AG09309 (cell line): ENCODE measurements at places on chromosomes 13 and 19.
A peak's percentile ranks its signal among the peaks of the same experiment; 100 is the strongest.

DNA sequence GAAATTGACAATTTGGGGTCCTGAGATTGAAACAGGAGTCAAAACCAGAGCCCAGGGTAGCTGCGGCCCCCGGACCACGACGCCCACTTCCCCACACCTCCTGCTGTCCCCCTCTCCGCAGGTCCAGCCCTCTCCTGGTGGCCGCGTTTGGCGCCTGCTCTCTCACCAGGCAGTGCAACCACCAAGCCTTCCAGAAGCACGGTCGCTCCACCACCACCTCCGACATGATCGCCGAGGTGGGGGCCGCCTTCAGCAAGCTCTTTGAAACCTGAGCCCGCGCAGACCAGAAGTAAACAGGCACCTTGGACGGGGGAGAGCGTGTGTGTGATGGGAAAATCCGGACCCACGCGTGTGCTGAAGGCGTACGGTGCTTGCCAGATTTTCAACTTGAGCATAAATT, 22.9 kb downstream of the NAXD start:
- DNase-seq = no peak

GRCh38 chr13:36175621-36176020, 38.7 kb downstream of the SOHLH2 start:
- DNase-seq = no peak

DNA sequence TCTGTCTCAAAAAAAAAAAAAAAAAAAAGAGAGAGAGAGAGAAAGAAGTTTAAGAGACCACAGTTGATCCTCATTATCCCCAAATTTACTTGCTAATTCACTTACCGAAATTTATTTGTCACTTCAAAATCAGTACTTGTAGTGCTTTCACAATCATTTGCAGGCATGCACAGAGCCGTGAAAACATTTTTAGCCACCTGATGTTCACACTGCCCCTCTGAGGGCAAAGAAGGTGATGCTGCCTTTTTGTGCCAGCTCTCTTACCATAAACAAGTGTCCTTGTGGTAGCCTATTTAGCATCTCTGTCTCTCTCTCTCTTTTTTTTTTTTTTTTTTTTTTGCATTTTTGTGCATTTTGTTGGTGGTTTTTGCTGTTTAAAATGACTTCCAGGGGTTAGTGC, 24.1 kb upstream of the CASP14 start:
- DNase-seq = no peak

- no peak for DNase-seq
Measured at GRCh38 chr13:69565334-69565733, 542.3 kb upstream of the ATXN8OS start.

- no peak for DNase-seq
Measured at GRCh38 chr19:4266253-4267000, 12.6 kb upstream of the SHD start.

GRCh38 chr13:77207943-77208342, 119.0 kb downstream of the MYCBP2 start:
- DNase-seq = peak; percentile 67

- no peak for DNase-seq
Measured at GRCh38 chr19:19627621-19628500, at the start of gene LPAR2. Gene LPAR2, minus strand, starts transcription at chr19:19628220. Its CDS starts 945 bp downstream, at chr19:19627275.

GRCh38 chr13:49867834-49868233, 68.3 kb downstream of the SPRYD7 start:
- DNase-seq = no peak

- no peak for DNase-seq
Measured at GRCh38 chr19:58372311-58373133, 8.3 kb downstream of the ZNF837 start.

GRCh38 chr19:43624933-43625332, 5.5 kb upstream of the ZNF428 start:
- DNase-seq = no peak

GRCh38 chr13:42125046-42125445, 76.6 kb downstream of the DGKH start:
- no peak for DNase-seq

DNA sequence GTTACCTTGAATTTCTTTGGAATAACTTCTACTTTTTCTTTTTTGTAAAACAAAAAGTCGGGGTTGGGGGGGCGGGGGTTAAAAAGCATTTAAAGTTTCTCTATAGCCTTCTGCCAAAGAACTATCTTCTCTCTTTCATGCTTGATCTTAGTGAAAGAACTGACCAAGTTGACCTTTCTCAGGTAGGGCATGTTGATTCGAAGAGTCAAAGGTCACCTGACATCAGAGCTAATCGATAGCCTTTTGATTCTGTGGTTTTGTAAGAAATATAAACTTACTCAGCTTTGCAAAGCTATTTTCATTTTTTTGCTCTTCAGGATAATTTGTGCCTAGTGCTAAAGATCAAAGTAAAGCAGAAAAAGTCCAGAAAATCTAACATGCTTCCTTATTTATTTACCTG, 181.5 kb downstream of the IRS2 start:
- DNase-seq = no peak

- DNase-seq = no peak
Measured at GRCh38 chr19:56670961-56671612, 470 bp downstream of the ZNF835 start.

DNA sequence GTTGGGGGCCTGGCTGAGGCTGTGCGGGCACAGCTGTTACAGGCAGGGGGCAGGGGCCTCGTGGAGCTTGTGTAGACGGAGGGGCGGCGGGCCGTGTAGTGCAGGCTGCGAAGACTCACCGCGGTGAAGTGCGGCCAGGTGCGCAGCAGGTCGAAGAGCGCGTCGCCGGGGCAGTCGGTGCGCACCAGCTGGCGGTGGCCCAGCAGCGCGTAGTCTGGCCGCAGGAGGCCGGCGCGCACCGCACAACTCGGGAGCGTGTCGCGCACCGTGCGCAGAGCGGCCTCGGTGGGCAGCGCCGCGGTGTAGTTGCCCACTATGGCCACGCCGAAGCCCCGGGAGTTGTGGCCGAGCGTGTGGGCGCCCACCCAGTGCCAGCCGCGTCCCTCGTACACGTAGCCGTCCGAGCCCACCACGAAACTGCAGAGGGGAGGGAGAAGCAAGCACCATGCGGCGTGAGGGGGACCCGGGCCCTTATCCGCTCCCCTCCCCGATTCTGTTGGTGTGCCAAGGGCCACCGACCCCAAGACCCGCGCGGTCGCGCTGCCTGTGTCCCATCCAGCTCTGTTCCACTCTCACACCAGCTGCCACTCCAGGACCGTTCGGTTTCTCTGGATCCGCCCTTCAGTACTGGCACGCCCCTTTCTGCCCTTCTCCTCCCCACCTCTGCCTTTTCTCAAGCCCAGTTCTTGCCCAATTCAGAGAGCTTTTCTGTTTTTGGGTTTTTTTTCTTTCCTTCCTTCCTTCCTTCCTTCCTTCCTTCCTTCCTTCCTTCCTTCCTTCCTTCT, 5.4 kb upstream of the RASAL3 start:
- DNase-seq = no peak

DNA sequence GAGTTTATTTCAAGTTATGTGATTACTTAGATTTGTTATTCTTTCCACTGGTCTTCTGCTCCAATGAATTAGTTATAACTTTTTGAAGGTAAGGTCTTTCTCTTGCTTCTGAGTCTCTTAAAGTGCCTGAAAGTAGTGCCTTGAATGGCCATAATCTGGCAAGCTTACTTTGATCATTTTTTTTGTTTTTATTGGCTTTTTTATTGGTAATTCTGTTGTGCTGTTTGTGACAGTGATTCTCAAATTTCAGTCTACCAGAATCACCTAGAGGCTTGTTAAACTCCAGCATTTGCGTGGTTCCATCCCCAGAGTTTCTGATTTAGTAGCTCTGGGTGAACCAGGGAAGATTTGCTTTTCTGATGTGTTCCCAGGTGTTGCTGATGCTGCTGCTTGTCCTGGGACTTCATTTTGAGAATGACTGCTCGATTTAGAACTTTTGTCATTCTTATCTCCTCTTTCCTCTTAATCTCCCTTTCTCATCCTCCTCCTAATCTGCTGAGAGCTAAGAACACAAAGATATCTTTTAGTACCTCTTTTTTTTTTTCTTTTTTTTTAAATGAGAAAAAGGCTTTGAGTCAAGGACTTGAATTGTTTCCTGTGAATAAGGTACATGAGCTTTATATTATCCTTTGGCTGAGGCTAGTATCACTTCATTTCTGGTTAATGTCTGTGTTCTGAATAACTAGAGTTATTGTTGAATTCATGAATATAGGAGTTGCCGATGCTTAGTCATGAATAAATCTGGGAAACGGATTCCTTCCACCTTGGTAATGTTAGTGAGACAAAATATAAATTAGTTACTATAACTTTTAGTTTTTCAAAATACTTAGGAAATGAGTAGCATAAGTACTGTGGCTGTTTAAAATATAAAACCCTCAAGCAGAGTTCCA, 91.4 kb downstream of the PAN3 start:
- DNase-seq = no peak

DNA sequence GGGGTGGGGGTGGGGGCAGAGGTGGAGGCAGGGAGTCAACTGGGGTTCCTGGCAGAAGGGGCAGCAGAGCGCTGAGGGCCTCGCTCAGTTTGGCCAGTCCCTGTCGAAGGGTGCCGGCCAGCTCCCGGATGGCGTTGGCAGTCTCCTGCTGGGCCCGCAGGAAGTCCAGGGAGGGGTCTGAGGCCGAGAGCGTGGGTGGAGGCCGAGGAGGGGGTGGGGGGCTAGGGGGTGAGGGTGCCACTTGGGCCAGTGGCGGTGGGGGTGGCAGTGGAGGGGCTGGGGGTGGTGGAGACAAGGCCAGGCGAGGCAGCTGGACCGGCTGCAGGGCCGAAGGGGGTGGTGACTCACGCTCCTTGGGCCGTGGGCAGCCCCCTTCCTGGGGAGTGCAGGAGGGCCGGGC, 4.9 kb upstream of the IRF2BP1 start:
- no peak for DNase-seq

- no peak for DNase-seq
Measured at GRCh38 chr13:108437496-108437895, 168.0 kb downstream of the TNFSF13B start.

GRCh38 chr13:112983428-112984196, 14.6 kb downstream of the MCF2L start:
- DNase-seq = no peak

DNA sequence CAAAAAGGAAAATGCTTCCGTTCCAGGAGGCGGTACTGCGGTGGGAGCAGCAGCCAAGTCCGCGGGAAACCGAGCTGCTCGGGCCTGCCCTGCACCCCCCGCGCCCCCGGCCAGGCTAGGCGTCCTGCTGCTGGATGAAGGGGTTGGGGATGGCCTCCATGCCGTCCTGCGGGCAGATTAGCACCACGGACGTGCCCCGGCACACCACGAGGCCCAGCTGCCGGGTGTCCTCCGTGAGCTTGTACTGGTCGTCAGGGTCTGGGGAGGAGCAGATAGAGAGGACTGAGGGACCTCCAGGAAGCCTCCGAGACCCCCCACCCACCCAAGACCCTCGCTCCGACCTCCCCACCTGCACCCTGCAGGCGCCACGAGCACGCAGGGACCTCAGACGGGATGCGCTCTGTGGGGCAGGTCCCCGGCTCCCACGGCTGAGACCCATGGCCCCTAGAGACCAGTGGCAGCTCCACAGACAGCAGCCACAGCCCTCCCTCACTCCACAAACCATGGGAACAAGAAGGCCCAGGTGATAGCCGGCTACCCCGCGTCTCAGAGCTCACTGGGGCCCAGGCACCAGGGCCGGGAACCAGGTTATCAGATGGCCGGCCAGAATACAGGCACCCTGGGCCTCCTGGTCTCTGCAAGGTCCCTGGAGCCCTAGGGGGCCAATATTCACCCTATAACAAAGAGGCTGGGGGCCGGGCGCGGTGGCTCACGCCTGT, 6.7 kb downstream of the LSM7 start:
- no peak for DNase-seq

DNA sequence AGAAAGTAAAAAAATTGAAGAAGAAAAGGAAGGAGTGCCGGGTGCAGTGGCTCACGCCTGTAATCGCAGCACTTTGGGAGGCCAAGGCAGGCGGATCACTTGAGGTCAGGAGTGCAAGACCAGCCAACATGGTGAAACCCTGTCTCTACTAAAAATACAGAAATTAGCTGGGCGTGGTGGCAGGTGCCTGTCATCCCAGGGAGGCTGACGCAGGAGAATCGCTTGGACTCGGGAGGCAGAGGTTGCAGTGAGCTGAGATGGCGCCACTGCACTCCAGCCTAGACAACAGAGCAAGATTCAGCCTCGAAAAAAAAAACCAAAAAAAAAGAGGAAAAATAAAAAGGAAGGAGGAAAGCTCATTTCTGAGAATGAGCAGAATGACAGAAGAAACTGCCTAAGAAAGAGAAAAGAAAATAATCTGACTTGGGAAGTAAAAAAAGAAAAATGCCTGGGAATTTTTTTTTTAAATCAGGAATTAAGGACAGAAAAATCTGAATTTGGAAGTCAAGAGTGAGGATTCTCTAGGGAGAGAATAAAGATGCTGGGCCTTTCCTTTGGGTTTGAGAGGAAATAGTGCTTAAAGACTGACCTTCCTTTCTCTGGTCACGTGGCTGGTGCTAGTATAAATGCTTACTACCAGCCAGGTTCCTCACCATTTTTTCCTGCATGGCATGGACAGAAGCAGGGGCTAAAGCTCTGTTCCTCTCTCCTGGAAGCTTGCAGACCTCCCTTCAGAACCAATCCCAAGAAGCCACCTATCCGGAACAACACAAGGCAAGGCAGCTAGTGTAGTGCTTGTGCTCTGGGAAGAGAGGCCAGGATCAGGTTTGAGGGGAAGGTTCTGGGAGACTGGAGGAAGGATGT, at the start of gene FFAR2:
Gene FFAR2, plus strand, starts transcription at position 652 of the 864 bp plus-strand sequence. CDS start 1,458 bp downstream, outside the sequence.
- no peak for DNase-seq
